ENCODE measurements at places on chromosomes 7 and 10.

- no peak for DNase-seq
These were observed 268.1 kb downstream of the HPSE2 start for GRCh38 chr10:98967601-98968000.

DNA sequence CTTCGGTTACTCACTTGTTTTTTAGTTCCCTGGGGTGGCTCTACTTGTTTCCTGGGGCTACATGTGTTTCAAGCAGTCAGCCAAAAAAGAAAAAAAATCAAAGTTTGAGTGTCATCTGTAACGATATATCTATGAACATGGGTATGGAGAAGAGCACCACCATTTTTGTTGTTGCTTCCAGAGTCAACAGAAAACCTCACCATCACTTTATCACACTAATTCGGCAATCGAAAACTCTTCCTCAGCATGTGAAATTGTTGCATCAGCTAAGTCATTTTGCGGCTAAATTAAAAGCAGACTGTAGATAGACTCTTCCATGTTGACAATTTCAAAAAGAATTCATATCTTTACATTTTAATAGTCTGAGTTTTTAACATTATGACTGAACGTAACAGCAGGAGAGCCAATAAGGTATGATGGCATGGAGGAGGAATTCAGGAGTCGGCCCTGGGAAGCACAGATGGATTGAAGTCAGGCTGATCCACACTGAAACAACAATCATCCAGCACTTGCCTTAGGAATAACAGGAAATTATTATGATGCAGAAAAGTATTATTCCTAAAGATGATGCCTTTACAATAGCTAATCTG lies 455.7 kb upstream of the KLF6 start:
- peak; percentile 95 for DNase-seq

DNA sequence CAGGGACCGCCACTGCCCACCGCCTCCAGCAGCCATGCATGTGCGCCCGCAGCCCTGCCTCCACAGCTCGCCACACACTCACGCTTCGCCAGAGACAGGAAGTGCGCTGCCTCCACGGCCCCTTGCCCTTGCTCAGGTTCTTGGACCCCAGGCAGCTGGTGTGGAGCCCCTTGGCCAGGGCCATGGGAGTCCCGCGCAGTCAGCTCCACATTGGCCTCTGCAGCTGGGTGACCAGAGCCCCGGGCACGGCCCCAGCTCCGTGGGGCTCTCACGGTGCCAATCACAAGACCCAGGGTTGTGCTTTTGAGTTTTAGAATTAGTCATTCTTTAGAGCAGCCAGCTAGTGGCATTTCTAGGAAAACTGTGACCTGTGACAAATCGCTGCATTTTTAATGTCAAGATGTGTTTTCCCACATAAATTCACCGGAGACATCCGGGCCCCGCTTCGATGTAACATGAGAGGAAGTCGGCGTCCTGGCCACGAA lies 4.3 kb upstream of the UTF1 start:
- no peak for DNase-seq

- no peak for DNase-seq
These were observed 67.0 kb upstream of the PRLHR start for GRCh38 chr10:118662228-118663035.

DNA sequence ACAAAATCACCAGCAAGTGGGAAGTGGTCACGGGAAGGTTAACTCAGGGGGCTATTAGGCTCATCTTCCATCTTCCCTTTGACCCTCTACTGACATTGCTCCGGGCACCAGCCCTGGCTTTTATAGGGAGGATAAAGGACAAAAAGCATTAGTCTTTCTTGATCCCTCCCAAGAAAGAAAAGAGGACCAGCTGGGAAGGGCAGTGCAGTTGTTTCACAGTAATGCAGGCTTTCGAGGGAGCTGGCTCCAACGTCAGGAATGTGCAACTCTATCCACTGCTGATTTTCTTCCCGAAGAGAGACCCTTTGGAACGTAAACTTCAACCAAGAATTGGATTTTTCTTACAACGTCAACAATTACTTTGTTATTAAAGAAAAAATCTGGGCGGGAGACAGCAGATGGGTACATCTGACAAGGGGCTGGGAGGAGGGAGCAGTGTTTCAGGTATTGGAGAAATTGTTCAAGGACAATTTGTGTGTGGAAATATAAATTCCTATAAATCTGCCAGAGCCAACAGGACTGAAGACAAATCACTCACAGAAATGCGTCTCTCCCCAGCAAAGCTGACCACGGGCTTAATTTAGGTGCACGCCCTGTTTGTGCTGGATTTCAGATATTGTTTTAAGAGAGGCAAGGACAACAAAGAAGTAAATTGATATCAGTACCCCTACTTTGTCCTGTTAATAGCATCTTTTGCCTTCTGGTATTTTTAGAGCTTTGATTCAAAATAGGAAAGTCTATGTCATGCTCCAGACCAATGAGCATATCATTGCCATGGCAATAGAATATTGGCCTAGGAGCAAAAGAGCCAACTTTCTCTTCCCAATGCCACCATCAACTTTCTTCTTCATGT lies 23.4 kb upstream of the ARID5B start:
- no peak for DNase-seq

DNA sequence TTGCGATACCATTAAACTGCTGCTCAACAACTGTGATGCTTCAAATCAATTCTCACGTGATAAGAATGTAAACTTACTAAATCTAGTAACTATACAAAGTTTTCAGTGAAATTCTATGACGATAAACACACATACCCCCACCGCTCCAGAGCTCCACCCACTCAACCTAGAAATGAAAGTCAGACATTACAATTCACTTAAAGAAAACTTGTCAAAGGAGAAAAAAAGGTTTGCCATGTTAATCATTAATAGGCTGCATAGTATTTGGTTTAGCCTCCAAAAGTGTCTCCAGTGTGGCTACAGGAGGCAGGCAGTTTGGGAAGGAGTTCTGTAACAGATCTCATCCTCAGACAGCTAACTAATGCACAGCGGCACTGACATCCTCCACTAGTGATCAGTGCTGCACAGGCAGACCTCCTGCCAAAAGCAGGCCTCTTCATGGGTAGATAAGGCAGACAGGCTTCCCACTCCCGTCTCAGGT lies 3.1 kb downstream of the HERPUD2 start:
- DNase-seq, result no peak

- DNase-seq, result no peak
These were observed 101.9 kb upstream of the NPS start for GRCh38 chr10:127447197-127447596.

- DNase-seq, result peak; percentile 89
These were observed 363.3 kb downstream of the TNS3 start for GRCh38 chr7:47218378-47219176.

GRCh38 chr7:97096037-97096436 lies 21.5 kb upstream of the SDHAF3 start:
- no peak for DNase-seq

DNA sequence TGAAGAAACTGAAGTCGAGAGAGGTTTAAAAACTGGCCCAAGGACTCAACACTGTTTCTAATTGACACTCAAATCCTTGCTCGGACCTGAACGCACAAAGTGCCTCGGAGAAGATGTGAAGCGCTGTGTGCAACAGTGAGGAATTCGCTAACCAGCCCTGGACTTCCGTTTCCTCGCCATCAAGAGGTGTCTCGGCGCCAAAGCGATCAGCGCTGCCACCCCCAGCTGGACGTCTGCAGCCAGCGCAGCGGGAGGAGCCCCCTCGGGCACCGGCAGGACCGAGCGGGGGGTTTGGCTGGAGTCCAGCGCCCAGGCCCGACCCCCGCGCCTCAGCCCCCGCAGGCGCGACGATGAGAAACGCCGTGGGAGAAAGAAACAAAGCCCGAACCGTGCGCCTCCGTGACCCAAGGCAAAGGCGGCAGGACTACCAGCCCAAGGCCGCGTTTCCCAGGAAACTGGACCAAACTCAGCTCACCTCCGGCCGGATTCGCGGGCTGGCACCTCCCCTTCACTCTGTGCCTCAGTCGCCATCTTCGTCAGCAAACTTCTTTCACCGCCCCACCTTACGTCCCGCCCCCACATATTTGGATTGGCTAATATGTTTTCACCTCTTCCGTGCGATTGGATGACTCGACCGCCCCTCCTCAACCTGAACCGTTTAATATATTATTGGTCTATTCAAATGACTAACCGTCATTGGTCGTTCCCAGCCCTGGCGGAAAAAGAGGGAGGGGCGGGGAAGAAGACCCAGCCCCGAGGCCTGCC lies at the start of gene ARHGAP19:
Gene ARHGAP19 (minus strand): TSS at position 541 of the 765 bp plus-strand sequence. CDS start 10 bp downstream, at position 531.
- DNase-seq, result peak; percentile 99
